Cortex of kidney (tissue), 1 donor: ENCODE measurements at places on chromosomes 4 and X.

GRCh38 chrX:45614853-45615252 is 414.2 kb upstream of the DIPK2B start:
- DNase-seq, result no peak

GRCh38 chr4:155444721-155445120 is 68.0 kb upstream of the MAP9 start:
- DNase-seq, result no peak

DNA sequence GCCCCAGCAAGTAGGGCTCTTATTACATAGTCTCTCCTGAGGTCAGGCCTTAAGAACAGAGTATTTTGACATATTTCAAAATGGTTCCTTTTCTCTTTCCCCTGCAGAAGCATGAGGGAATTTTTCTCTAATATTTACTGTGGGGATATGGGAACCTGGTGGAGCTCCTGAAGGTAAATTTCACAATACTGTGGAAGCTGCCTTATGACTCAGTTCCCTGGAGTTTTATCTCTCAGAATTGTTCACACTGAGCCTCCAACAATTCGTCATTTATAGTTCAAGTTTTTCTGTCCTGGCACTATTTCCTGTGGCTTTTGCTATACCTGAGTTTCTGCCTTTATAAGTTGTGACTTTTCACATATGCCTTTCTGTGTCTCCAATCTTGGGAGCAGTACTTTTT is 607.2 kb upstream of the NDST4 start:
- no peak for DNase-seq

DNA sequence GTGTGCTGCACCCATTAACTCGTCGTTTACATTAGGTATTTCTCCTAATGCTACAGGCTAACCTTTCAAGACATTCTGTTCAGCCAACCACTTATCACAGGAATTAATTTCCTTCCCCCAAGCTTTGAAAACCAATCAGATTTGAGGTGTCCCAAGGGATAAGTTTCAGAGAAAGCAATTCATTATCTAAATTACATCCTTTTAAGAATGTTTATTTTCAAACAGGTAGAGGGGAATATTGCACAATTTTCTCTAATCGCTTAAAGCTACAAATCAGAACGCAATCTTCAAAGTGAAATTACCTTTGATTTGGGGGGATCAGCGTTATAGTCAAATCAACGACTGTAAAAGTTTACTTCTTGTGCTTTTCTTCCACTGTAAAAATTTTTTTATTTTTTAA is 1.6 kb downstream of the CLOCK start:
- DNase-seq, result no peak

DNA sequence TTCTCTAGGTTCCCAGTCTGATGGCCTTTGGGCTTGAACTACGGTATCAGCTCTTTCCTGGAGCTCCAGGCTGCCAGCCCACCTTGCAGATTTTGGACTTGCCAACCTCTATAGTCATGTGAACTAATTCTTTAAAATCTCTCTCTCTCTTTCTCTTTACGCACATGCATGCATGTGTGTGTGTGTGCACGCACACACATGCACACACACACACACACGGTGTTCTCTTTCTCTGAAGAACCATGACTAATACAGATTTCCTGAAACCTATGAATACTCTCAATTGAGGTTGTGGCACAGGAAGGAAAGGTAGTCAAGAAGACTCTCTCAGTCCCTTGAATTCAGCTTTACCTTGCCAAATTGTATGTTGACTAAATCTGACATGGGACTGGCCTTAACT is 6.2 kb upstream of the ZCCHC13 start:
- DNase-seq, result no peak

DNA sequence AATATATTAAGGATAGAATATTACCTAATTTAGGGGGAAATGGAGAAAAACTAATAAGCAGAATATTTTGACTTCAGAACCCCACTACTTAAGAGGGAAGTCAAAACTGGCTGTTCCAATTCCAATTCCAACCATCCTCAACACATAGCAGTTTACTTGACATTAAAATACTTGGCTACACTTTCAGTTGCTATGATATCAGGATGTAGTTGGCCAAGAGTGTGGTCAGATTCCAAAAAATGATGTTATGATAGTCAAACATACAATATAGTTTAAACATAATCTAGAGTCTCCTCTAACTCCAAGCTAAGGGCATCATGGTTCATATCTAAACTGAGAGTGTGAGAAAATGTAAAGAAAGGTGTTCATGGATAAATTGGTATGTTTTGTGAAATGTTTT is 16.5 kb upstream of the SMIM14 start:
- no peak for DNase-seq

GRCh38 chrX:101973066-101973465 is 41.2 kb upstream of the ZMAT1 start:
- no peak for DNase-seq

GRCh38 chrX:64894454-64895038 is 81.7 kb downstream of the ZC4H2 start:
- no peak for DNase-seq

GRCh38 chr4:159047478-159048165 is 55.3 kb upstream of the RAPGEF2 start:
- no peak for DNase-seq

DNA sequence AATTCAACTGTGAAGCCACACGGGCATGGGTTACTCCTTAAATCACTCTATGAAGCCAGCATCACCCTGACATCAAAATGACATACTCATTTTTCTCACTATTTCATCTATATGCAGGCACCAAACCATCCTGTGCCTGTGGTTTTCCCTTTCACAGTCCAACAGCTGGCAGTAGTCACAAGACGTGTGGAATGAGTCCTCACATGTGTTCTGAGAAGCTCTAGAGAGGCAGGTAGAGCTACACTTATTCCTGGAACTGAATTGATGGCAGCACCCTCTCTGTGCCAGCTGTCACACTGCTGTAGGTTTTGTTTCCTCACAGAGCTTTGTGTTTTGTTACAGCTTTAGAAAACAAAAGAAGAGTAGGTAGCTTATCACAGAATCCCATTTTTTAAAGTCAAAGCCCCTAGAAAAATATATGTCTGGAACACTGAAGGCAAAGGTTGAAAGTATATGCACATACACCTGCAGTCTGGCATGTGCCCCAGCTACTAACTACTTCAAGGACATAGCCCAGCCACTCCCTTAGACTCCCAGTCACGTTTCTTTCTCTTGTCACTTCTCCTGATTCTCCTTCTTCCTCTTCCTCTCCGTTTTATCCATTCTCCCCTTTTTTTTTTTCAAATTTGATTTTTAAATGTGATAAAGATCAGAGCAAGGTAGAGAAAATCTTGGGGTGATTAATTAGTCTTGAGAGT is 107.1 kb downstream of the ANXA10 start:
- DNase-seq, result no peak

DNA sequence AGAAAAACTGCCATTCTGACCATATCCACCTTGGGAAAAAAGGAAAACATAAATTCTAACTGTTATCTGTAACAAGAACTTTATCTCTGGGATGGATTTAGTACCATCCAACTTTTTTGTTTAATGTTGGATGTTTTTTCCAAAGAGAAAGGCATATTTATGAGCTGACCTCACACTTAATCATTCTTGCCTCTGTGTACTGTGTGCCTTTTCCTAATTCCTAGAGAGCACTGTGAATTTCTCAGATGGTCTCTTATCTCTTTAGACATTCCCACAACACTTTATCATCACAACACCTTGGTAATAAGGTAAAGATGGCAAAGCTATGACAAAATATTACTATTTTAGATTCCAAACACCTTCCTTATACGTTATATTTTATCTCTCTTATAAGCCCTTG is 126.2 kb downstream of the COL4A6 start:
- DNase-seq, result no peak

- DNase-seq, result no peak
These were observed 253.2 kb downstream of the TENM3 start for GRCh38 chr4:182496408-182496807.

DNA sequence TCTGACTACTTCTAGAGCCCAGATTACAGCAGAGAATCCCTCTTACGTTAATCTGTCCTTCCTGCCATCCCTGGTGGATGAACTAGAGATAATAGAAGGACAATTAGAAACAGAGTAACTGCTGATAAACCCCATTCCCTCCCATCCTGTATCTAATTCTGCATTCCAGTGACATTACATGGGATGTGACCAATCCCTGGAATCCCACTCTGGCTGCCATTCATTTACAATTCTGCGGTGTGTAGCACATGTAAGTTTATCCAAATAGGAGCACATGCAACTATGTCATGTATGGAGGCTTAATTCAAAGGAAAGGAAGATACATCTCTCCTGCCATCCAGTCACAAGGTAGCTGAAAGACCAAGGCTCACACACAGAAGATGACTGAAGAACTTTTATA is 339.5 kb downstream of the GPAT3 start:
- no peak for DNase-seq

DNA sequence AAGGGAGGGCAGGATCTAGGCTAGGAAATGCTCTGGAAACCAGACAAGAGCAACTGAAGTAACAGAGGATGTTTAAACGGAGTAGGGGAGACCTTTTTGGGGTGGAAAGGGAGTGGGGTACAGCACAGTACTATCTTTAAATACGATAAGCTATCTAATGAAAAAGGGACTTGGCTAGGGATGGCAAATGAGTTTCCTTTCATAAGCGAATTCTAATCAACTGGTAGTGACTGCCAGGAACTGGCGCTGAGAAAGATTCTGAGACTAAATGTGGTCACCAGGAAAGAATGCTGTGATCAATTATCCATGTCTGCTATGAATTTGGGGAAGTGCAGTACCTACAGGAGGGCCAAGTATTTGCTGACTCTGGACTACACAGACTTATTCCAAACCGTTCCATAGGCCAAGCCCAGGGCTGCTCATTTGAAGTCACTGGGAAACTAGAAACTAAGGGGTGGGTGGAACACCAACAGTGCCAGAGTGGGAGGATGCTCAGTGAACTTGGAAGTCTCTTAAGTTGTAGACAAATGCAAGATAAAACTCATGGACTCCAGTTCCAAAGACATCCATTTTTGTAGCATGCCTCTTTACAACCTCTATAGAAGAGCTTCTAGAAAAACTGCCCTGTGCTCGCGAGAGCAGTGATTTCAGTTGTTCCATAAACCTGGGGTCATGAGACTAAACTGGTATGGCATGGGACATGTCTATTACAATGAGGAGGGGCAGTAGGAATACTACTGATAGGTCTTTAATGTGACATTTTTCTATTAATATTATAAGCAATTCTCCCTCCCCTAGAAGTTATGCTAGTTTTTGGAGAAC is 2.0 kb downstream of the TRAPPC2 start:
- no peak for DNase-seq

DNA sequence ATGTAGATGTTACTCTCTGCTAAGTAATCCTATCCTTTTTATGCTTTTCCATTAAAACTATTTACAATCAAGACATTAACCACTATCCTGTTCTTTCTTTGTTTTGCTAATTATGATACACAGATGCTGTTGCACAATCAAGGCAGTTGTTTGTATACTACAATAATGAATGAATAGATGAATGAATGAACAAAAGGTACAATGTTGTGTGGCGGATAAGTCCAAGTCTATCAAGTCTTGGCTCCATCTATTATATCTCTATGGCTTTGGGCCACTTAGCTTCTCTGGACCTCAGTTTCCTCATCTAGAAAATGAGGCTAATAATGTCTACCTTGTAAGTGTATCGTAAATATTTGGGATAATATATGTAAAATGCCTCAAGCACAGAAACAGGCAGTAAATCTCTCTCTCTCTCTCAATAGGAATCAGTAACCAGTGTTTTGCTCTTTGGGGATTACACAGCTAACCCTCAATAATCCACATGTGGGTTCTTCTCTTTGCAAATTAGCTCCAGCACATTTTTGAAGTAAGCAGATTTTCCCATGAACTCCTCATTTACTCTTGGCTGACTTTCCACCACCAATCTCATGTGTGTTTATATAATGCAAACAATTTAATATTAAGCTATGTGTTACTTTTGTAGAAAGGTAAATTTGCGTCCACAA is 27.8 kb upstream of the TSPAN5 start:
- DNase-seq, result no peak

GRCh38 chrX:39661116-39661907 is 436.4 kb downstream of the BCOR start:
- no peak for DNase-seq

DNA sequence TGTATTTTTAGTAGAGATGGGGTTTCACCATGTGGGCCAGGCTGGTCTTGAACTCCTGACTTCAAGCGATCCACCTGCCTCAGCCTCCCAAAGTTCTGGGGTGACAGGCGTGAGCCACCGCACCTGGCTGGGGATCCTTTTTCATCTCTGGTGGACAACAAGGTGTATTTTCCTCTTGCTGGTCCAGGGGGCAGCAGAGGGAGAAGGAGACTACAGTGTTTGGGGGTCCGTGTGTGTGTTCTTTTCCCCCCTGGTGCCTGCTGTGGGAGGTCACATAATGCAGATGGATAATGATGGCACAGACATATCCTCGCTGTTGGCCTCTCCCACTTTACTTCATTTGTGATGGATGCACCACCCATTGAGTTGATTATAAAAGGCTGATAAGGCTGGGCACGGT is 39.0 kb upstream of the CD99 start:
- DNase-seq, result no peak

GRCh38 chrX:67726018-67726417 is 182.2 kb downstream of the AR start:
- DNase-seq, result no peak

GRCh38 chrX:499870-500364 is 113.2 kb upstream of the PPP2R3B start:
- DNase-seq, result no peak

- DNase-seq, result no peak
These were observed 4.0 kb downstream of the HERC6 start for GRCh38 chr4:88382621-88383020.

- no peak for DNase-seq
These were observed 20.2 kb upstream of the MAP3K15 start for GRCh38 chrX:19535476-19535875.

- no peak for DNase-seq
These were observed 236.1 kb downstream of the OPHN1 start for GRCh38 chrX:68196939-68197791.

DNA sequence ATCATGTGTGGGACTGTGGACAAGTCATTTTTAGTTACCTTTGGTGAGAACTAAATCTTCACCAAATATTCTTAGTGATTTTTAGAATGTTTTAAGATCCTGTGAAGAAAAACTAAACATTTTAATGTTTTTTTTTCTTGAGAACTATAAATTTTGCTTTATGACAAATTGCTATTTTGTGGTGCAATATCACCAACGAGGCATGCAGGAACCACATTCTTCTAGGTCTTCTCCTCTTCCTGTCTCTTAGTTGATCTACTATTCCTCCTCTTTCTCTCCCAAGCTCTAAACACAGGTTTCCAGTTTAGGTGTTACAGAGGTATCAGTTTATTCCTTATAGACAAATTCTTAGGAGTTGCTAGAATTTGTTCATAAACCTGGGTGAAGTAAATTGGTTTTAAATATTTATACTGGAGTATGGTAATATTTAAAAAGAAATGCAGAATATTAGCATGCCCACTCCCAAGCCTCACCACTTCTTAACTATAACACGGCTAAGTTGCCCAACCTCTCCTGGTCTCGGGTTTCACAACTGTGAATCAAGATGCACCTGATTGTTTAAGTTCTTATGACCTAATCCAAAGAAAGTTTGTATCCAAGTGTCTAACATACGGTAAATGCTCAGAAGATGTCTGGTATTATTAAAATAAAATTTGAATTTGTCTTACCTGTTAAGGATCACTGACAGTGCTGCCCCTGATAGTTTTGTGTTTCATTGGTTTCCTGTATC is 56.5 kb upstream of the CLNK start:
- DNase-seq, result no peak
